ENCODE measurements at places on chromosomes 3 and 15.

- DNase-seq, result no peak
These were observed 364.7 kb upstream of the TGFBR2 start for GRCh38 chr3:30241721-30242120.

GRCh38 chr3:109155828-109156227, 19.3 kb downstream of the C3orf85 start:
- DNase-seq, result no peak

DNA sequence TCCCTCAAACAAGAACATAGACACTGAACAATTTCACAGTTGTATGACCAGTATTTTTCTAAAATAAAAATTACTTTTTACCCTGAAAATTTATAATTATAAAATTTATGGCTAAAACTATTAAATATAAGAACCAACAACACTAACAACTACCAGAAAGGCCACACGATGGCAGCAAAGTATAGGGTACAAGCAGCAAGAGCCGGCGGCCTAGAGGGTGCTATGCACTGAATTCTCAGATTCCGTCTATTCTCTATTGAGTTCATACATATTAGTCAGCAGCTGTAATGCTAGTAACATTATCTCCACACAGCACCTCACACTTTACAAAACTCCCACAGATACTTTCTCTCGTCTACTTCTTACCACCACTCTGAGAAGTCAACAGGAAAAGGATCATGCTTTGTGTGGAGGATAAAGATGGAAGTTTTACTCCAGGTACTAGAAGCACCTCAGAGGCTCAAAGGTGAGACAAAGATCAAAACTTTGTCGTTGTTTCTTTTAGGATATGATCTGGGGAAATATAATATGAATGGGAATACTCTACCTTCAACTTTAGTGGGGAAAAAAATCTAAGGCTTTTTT, 160.5 kb downstream of the FGF12 start:
- peak; percentile 77 for DNase-seq

DNA sequence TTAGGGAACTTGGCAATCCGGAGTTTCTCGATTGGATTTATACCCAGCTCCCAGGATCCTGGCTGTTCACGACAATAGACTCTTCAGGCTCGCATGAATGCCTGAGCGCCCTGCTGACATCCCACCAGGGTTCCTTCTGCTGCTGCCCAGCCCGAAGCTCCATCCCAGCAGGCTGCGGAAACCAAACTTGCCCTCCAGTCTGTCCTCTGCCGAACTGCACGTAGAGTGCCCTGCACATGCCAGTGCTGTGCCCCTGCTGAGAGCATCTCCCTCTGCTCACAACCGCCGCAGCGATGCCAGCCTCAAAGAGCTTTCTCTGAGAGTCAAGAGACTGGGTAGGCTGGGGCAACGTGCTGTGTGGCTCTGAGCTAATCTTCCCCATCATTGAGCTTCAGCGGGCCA, 6.9 kb downstream of the ADAMTS7 start:
- DNase-seq, result no peak

DNA sequence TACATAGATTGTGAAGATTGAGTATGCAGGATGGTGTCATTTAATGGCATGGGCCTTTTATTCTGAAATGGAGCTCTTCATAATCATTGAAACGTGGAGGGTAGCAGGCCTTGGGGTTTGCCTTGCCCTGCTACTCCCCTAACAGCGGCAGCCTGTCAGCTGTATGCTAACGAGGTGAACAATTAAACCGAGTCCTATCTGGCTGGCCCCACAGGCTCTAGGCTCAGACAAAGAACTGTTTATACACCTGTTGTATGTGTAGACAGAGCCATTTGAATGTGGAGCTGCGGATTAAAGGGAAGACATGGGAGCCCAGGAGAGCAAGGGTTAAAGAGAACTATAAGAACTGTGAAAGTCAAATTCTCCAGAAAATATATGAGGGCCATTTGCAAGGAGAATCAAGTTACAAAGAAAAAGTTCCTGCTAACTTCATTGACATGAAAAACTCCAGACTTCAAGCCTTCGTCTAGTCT, 116.7 kb upstream of the CGNL1 start:
- DNase-seq, result no peak

- DNase-seq, result no peak
These were observed 26.3 kb downstream of the DPH6 start for GRCh38 chr15:35519541-35520149.

DNA sequence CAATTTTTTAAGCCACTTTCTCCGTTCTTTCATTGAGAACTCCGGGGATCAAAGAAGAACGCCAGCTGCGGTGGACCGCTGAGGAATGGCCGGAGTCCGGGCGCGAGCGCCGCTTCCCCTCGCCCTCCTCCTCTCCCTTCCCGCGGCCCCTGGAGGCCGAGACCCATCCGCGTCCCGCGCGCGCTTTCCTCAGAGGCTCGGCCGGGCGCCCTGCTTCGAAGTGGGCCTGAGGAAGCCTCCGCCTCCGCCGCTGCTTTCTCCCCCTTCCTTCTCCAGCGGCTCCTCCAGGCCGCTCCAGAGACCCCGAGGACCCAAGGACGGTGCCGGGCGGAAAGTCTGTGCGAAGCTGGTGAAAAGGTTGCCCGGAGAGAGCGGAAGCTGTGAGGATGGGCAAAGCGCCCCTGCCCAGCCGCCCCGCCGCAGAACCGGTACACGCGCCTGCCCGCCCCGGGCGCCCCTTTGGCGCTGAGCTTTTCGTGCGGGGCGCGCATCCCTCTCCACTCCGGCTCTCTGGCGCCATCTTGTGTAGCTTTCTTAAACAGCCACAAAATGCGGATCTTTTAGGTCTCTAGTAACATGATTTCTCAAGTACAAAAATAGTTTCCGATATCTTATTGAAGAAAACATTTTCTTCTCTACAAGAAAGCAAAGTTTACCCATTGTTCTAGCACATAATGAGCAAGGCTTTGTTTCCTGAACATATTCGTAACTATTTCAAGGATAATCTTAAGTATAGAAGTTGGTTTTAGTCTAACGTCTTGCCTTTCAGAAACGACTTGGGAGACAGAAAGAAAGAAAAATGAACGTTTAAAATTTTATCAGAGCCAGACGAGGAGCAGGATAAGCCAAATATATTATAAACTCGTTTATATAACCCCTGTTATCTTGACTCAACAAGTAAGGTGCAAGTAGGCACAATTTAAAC, 59.2 kb upstream of the FAM174B start:
- DNase-seq, result peak; percentile 87

- no peak for DNase-seq
These were observed 214.6 kb downstream of the KCNAB1 start for GRCh38 chr3:156334841-156335545.

DNA sequence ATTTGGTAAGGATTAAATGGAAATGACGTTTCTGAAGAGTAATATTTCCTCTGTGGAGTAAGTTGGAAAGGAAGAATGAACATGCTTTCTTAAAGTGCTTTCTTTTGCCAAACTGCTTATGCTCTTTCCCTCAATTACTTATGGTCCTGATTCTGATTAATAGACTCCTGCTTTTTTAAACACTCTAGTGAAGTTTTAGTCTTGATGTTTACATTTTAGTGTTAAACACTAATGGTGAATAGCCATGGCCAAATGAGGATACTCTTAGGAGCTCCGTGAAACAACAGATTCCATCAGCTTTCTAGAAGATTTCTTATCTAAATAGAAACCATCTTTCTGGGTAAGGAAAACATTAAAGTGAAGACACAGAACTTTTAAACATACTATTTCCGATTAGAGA, 117.6 kb downstream of the P3H2 start:
- no peak for DNase-seq

DNA sequence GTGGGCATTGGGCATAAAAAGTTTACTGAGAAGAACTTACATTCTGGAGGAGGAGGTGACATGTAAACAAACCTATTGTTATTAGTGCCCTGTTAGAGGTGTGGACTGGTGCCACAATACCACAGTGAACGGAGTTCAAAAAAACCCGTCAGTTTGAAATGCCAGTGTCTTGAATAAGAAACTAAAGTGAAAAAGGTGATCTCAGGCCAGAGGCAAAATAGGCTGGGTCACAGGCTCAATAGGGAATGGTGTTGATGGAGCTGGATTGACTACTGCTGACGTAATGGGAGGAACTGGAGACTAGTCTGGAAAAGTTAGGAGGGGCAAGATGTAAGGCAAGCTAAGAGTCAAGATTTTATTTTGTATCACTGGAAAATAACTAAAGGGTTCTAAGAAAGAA, 1.6 kb upstream of the DCBLD2 start:
- DNase-seq, result no peak

DNA sequence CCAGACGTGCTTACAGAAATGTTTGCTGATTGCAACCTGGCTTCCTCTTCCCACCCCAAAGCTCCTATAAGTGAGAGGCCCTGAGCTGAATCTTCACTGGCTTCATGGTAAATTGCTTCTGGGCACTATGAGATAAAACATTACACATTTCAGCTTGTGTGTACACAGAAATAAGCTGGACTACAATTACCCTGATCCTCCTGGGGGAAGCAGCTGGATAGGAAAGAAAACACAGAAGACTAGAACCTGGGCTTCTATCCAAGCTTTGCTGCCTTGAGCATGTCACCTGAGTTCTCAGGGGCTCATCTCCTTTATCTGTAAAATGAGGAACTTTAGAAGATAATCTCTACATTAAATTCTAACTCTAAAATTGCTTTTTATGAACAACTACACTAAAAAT, 40.3 kb downstream of the THBS1 start:
- DNase-seq, result no peak

DNA sequence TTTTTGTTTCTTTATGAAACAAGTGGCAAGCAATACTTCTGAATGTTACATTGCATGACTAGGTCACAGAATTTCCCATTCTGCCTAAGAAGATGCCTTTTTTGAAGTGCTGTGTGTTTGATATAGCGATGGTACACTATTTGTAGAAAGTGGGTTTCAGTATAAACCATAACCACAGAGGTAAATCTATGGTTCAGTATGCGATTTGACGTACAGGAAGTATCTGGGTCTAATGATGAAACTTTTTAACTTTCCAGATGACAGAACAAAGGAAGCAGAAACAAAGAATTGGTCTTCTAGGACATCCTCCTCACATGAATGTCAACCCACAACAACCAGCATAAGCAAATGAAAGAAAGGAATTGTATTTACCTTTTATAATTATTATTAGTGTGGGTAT, 133.4 kb upstream of the BHLHE40 start:
- no peak for DNase-seq

DNA sequence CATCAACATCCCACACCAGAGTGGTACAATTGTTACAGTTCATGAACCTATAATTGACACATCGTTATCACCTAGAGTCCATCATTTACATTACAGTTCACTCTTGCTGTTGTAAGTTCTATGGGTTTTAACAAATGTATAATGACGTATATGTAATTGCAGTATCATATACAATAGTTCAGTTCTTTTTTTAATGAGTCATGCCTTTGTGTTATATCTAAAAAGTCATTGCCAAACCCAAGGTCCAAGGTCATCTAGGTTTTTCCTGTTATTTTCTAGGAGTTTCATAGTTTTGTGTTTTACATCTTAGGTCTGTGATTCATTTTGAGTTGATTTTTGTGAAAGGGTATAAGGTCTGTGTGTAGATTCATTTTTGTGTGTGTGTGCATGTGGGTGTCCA, 160.9 kb upstream of the GALNT15 start:
- DNase-seq, result no peak

- DNase-seq, result no peak
These were observed 17.6 kb downstream of the SLC6A20 start for GRCh38 chr3:45778761-45779201.

GRCh38 chr3:110026421-110026820, 689.1 kb upstream of the DPPA4 start:
- no peak for DNase-seq

DNA sequence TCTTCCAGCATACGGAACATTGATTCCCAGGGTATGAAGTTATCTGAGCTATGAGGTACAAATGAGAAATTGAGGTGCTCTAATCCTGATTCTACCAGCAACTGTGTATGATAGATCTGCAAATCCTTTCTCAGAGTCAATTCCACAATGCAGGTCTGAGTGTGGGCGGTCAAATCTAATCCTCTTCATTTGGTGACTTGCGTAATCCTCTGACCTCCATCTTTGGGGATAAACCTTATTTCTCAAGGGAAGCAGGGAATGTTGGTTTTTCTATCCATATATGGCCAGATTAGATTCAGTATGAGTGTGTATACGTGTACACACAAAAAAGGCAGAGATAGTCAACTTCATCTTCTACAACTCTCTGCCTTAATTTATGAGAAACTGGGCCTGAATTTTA, 348.4 kb upstream of the IL12A start:
- no peak for DNase-seq

DNA sequence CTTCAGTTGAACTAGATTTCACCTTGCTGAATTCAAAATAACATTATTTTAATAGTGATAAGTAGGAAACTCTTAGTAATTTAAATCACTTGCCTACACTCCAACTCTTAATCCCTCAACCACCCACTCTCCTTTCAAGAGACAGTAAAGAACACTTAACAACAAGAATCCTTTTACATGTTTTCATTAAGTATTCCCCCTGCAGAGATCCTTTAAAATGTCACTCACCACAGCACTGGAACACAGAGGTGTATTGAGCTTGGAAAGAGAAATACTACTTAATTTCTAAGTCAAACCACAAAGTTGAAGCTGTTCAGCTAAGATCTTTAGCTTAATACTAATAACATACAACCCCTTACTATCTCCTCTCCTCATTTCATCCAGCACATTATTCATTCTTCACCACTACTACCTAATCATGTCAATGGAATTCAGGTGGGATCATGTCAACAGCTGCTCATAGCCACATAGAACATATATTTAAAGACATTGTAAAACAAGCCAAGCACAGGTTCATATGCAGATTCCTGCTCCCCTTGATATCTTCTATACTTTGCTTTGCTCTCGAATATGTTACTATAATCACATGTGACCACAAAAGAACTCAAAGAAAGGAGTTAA, 40.5 kb downstream of the IMPG2 start:
- no peak for DNase-seq

DNA sequence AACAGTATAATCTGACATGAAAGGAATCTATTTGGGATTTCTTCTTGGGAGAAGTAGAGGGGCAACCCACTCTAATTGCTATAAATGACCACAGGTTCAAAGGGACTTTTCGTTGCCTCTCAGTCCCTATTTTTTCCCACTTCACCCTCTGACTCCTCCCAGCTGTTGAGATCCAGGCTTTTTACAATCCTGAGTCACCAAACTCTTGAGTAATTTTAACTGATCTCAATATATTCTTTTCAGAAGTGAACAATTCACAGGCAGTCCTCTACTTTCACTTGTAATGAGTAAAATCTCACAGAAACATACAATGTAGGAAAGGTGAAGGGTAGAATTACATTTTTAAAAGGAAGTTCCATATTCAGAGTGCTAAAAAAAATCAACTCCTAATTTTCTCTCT, 44.6 kb downstream of the EIF4E3 start:
- DNase-seq, result peak; percentile 74

DNA sequence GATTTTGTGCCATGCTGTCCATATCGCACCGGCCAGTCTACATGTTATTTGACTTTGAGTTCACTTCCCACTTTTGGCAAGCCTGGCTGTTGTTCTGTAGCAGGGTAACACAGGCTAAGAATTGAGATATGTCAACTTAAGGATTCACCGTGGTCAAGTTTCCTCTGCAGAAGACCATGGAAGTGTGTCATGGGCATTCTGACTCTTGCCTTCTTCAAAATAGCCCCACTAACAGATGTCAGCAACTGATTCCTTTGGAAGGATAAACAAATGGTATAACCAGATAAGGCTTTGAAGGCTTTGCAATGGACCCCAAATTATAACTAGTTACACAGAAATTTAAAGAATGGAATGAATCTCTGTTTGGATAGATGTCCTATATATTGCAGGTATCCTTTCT, 20.1 kb upstream of the CD47 start:
- DNase-seq, result no peak

- no peak for DNase-seq
These were observed 30.0 kb downstream of the PAQR5 start for GRCh38 chr15:69328739-69329138.
